ENCODE measurements at places on chromosomes 5 and 9. TPM values are rescaled to one million over a fixed set of nuclear protein-coding genes. Genes with fewer than 3 reads are reported as not detected.

PCDHGA5 gene
- 2.0 TPM for total RNA-seq

RMRP gene
- total RNA-seq: 13,690 TPM

RLN2 gene
- total RNA-seq: not detected

NR5A1 gene
- total RNA-seq: not detected

AFAP1L1 gene
- 5.3 TPM for total RNA-seq

ANKRD18A gene
- not detected for total RNA-seq

PLAC8L1 gene
- not detected for total RNA-seq

PRR7 gene
- total RNA-seq: 1.1 TPM

HSD17B4 gene
- 154 TPM for total RNA-seq

GLDC gene
- total RNA-seq: 0.83 TPM

IFNB1 gene
- total RNA-seq: not detected

SLC6A18 gene
- total RNA-seq: not detected

ADGRD2 gene
- not detected for total RNA-seq

Measured in IMR-90 (cell line).